ENCODE measurements at places on chromosomes 6 and 20.

- peak; percentile 0 for DNase-seq
Observed at GRCh38 chr6:91045161-91045560, 458.3 kb upstream of the MAP3K7 start.

GRCh38 chr6:138465007-138465645 is 34.2 kb downstream of the NHSL1 start:
- DNase-seq = peak; percentile 99

GRCh38 chr6:24455061-24455460 is 34.3 kb downstream of the GPLD1 start:
- DNase-seq = no peak

DNA sequence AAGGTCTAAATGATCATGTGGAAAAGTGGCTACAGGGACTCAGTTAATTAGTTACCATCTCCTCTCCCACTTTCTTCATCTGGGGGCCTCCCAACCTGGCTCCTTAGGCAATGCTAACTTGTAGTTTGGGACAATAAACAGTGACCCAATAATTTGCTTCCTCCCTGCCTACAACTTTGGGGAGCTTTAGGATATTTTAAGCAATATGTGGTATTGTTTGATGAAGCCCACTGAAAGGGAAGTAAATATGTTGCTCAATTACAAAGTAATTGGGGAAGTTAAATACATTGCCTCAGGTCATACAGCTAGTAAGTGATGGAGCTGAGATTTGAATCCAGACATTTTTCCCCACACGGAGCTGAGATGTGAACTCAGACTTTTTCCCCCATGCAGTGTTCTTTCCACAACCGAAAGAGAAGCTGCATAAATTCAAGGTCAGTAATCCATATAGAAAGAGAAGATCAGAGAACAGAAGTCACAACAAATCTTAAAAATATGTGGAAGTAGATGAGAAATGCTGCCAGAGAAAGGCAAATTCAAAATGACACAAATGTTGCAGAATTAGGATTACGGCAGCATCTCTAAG is 26.6 kb downstream of the ZHX3 start:
- DNase-seq = no peak

DNA sequence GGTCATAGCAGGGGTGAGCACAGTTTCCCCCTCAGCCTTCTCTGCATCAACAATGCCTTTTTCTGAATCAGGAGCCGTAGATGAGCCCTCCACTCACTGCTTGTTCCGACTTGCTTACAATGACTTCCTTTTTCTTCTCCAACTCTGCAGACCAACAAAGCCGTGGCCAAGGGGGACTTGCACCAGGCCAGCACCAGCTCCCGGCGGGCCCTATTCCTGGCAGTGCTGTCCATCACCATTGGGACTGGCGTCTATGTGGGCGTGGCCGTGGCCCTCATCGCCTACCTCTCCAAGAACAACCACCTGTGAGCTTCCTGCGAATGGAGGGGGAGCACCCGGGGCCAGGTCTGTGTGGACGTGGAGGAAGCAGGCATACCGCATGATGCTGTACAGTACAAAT is 195.8 kb downstream of the SYNDIG1 start:
- DNase-seq = no peak

DNA sequence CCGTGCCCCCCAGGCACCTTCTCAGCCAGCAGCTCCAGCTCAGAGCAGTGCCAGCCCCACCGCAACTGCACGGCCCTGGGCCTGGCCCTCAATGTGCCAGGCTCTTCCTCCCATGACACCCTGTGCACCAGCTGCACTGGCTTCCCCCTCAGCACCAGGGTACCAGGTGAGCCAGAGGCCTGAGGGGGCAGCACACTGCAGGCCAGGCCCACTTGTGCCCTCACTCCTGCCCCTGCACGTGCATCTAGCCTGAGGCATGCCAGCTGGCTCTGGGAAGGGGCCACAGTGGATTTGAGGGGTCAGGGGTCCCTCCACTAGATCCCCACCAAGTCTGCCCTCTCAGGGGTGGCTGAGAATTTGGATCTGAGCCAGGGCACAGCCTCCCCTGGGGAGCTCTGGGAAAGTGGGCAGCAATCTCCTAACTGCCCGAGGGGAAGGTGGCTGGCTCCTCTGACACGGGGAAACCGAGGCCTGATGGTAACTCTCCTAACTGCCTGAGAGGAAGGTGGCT is 960 bp downstream of the TNFRSF6B start:
- DNase-seq = no peak

DNA sequence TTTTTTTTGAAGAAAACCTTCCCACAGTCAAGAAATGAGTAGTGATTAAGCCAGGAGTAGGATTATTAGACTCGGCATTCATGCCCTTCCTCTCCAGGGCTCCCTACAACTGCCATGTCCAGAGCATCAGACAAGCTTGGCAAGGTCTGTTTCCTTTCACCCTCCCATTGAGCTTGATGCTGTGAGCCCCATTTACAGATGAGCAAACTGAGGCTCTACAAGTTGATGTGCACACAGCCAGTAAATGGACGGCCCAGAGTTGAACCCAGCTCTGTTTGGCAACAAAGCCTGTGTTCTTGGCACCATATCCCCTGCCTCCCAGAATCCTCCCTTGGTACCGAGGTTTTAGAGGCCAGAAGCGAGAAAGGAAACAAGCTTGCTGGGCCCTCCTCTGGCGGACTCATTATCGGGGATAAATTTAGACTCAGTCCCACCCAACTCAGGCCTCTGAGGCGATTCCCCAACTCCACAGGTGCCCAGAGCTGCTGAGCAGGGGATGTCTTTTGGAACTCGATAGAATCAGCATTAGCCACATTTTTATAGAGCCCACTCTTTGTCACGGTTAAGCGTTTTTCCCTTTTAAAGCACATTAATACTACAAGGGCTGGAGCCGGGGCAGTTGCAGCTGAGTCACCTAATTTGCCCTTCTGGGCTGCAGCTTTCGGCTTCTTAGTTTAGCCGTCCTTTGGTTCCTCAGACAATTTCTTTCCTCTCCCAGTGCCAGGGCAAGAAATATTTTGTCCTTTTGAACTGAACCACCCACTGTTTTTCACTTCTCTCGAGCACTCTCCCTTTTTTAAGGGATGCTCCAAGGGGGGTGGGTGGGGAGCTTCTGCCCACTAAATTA is 23.0 kb upstream of the NFATC2 start:
- DNase-seq = peak; percentile 86

DNA sequence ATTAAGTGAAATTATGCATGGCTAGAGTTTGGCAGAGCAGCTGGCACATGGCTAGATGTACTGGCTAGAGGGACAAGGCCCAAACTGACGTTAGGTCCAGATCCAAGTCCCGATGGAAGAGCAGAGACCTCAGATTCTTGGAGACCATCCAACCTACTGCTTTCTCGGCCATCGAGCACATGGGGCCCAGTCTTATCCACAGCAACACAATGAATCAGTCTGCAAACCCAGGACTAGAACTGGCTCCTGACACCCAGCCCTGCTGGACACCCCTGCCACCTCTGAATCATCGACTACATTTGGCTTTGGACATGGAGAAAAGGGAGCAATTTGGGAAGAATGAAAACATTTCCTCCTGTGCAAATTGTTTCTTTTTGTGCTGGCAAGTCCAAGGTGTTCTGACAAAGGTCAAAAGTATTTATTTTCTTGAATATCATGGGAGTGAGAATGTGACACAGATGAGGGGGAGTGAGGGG is 23.9 kb upstream of the YWHAB start:
- peak; percentile 93 for DNase-seq

GRCh38 chr6:56517155-56517745 is 125.4 kb downstream of the DST start:
- DNase-seq = no peak

- no peak for DNase-seq
Observed at GRCh38 chr20:46857061-46857831, 37.4 kb upstream of the EYA2 start.

GRCh38 chr20:5835321-5835821 is 85.2 kb downstream of the SHLD1 start:
- DNase-seq = peak; percentile 80

- no peak for DNase-seq
Observed at GRCh38 chr6:82381278-82381677, 17.7 kb downstream of the TPBG start.

DNA sequence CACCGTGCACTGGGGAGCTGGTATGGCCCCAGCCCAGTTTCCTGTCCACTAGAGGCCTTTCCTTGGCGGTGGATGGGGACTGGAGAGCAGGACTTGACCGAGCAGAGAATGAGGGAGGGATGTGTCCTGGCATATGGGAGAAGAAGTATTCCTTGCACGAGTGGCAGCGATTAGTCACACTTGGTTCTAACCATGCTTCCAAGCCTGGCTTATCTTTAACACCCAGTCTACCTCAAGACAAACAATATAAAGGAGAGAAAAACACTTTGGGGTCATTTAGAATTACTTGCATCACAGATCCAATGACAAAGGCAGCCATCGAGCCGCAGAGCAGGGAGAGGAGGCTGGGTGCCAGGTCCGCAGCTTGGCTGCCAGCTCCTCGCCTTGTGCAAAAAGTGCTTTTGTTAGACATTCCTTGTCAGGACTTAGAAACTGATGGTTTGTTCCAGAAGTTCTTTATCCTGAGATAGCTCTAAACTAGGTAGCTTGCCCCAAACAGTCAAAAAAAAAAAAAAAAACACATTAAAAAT is 214.9 kb upstream of the GMDS start:
- no peak for DNase-seq

- peak; percentile 82 for DNase-seq
Observed at GRCh38 chr20:56373942-56374341, 15.2 kb downstream of the FAM210B start.

DNA sequence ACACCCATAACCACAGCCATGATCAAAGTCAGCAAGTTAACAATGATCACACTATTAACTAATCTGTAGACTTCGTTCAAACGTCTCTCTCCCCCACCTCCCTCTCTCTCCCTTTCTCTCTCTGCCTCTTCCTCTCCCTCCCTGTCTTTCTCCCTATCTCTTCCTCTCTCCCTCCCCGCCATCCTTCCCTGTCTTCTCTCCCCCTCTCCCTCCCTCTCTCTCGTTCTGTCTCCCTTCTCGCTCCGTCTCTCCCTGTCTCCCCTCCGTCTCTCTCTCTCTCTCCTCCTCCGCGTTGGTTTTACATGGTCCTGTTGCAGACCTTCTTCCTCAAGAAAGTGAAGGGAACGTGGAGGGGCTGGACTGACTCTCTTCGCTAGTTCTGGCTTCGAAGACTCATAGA is 308.9 kb upstream of the FOXQ1 start:
- no peak for DNase-seq

- peak; percentile 34 for DNase-seq
Observed at GRCh38 chr6:87661016-87661415, 41.0 kb downstream of the AKIRIN2 start.

DNA sequence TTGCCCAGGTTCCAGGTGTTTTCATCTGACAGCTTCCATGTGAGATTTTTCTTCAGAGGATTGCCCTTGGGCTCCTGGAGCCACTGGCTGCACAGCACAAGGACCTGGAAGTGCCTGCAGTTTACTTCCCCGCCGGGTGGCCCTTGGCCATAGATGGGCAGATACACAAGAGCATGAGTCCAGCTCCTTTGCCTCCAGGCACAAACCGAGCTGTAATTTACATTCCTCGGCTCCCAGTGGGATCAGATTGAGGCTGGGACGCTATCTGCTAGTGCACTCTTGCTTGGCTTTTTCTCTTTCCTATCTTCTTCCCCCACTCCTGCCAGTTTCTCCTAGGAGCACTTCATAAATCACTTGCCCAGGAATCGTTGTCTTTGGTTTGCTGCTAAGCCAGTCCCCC is 85.4 kb upstream of the RALY start:
- peak; percentile 98 for DNase-seq

- no peak for DNase-seq
Observed at GRCh38 chr20:33814238-33814712, 3.1 kb downstream of the CHMP4B start.

- no peak for DNase-seq
Observed at GRCh38 chr6:89589297-89590025, 49.1 kb downstream of the LYRM2 start.

- peak; percentile 40 for DNase-seq
Observed at GRCh38 chr6:135162678-135163439, 18.2 kb upstream of the MYB start.

GRCh38 chr6:125507987-125508655 is 206.4 kb upstream of the HDDC2 start:
- DNase-seq = peak; percentile 25

DNA sequence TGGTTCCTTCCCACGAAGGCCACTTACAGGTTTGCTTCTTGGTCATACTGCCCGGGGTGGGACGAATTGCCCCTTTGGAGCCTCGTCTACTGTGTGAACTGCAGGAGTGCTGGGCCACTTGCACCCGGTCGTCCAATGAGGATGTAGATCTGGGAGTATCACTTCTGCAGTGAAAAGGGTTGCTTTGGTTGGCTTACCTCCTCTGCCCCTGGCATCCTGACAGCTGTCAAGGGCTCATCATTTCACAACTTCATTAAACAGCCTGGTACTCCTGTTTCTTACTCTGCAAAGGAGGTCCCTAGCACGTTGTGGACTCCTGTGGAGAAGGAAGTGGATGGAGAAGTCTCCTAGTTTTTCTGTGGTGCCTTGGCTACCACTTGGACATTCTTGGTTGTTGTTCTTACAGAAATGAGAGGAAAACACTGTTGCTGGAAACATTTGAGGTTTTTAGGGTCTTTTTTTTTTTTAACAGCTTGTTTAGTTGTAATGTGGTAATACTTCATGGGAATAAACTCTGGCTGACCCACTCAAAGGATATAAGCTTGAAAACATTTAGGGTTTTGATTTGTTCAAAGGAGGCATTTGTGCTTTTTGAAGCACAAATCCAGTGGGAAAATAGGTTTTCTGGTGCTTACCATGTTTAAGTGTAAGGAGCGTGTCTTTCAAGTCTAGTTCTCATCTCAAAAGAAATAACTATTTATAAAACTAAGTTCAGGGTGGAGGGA is 60.7 kb downstream of the AKAP12 start:
- DNase-seq = no peak

GRCh38 chr20:63873477-63873971 is 8.5 kb downstream of the TPD52L2 start:
- peak; percentile 88 for DNase-seq

GRCh38 chr6:31007694-31008093 is 2.6 kb upstream of the MUC22 start:
- DNase-seq = peak; percentile 99

DNA sequence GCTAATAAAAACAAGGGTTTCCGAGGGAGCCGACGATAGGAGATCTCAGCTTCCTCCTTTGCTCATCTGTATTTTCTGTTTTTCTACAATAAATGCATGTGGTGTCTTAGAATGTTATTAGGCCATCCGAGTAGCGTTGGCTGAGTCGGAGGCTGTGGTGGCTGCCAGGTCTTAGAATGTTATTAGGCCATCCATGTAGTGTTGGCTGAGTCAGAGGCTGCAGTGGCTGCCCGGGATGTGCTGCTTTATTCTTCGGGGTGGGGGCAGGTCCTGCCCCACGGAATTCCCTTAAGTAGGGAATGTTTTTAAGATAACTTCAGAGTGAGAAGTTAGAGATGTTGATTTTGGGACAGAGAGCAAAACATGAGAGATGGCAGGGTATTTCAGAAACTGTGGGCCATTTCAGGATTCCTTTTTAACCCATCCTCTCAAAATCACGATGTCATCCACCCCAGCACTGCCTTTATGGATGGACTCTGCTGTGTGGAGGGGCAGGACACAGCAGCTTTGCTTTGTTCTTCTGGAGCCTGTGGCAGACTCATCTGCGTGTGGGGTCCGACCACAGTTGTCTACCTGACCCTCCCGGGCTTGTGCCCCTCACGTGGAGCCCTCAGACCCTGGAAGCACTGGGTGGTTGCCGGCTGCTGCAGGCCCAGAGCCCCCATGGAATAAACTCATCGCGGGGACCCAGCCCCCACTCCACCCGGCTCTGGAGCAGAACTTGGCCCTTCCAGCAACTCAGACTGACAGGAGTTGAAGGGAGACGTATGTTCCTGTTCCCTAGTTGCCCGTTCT is 20.4 kb downstream of the OSBPL2 start:
- peak; percentile 81 for DNase-seq

- DNase-seq = no peak
Observed at GRCh38 chr6:73394577-73395354, at the start of gene DDX43. Gene DDX43 (plus strand): TSS chr6:73394828. CDS start chr6:73394906, 78 bp downstream.

Measured in M059J (cell line).